ENCODE measurements at places on chromosomes 6 and 20. TPM values are rescaled to one million over a fixed set of nuclear protein-coding genes. Genes with fewer than 3 reads are reported as not detected.

BPIFB2 gene
- total RNA-seq, result not detected

LIN28B gene
- not detected for total RNA-seq

CLDN20 gene
- 0.29 TPM for total RNA-seq

HLA-DMB gene
- total RNA-seq, result 2.8 TPM

CFAP206 gene
- total RNA-seq, result 0.20 TPM

HECA gene
- 49.9 TPM for total RNA-seq

AAR2 gene
- 36.7 TPM for total RNA-seq

- DNase-seq, result no peak
- no peaks in the 10 kb centered on the region for H3K36me3 ChIP-seq
- no peak overlapping the region for H3K4me3 ChIP-seq
- H3K27ac ChIP-seq, result no peak overlapping the region
- H3K4me1 ChIP-seq, result no peaks in the 10 kb centered on the region
- no peaks in the 10 kb centered on the region for H3K27me3 ChIP-seq
Measured at GRCh38 chr6:75986935-75987334, 85.5 kb downstream of the IMPG1 start.

DNA sequence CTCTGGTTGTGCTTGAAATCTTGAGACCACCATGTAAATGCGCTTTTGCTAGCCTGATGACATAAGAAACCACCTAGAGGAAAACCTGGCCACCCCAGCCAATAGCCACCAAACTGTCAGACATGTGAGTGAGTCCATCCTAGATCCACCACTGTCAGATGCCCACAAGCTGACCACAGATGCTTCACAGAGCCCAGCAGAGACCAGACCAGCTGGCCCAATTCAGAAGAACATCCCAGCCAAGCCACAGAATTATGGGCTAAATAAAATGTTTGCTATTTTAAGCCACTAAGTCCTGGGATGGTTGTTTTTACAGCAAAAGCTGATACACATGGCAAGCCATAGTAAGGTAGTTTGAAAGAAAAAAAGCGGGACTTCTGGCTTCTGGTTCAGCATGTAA lies 425.3 kb downstream of the KIF16B start:
- H3K36me3 ChIP-seq, result no peaks in the 10 kb centered on the region
- H3K27ac ChIP-seq, result no peak overlapping the region
- no peak overlapping the region for H3K4me3 ChIP-seq
- H3K27me3 ChIP-seq, result no peaks in the 10 kb centered on the region
- H3K4me1 ChIP-seq, result no peaks in the 10 kb centered on the region

- H3K36me3 ChIP-seq, result peaks cover 8% of the 10 kb centered on the region
- H3K27ac ChIP-seq, result peak overlapping the region; percentile 37
- peak overlapping the region; percentile 1 for H3K4me3 ChIP-seq
- no peaks in the 10 kb centered on the region for H3K27me3 ChIP-seq
Measured at GRCh38 chr20:46991880-46992639, 97.4 kb downstream of the EYA2 start.

- peaks cover 15% of the 10 kb centered on the region for H3K4me1 ChIP-seq
- DNase-seq, result no peak
- no peak overlapping the region for H3K4me3 ChIP-seq
- no peak overlapping the region for H3K27ac ChIP-seq
Measured at GRCh38 chr6:137726582-137726981, 140.5 kb upstream of the TNFAIP3 start.

DNA sequence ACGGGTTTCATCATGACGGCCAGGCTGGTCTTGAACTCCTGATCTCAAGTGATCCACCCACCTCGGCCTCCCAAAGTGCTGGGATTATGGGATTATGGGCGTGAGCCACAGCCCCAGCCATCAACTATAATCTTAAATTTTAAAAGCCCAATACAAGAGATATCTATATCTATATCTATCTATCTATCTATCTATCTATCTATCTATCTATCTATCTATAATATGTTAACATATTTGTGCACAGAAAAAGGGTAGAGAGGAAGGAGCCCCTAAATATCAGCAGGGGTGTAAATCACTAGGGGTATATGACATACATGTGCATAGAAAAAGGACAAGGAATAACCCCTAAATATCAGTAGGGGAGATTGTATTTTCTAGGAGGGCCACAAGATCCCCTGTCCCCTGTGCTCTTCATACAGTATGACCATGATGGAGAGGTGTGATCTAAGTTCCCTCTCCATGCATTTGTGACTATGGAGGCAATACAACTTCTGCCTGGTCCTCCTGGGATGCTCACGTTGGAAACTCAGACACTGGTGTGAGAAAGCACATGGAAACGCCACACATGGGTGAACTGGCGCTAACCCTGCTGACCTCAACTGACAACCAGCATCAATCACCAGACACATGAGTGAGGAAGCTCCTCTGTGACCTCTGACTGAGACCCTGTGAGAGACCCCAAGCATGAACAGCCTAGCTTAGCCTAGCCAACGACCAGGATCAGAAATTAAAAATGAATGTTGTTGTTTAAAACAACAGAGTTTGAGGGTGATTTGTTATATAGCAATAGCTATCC lies 1.2 kb upstream of the SPATS1 start:
- H3K36me3 ChIP-seq, result no peaks in the 10 kb centered on the region
- no peak overlapping the region for H3K27ac ChIP-seq
- H3K4me1 ChIP-seq, result peaks cover 7% of the 10 kb centered on the region
- DNase-seq, result no peak
- H3K27me3 ChIP-seq, result peaks cover 53% of the 10 kb centered on the region
- H3K4me3 ChIP-seq, result no peak overlapping the region

- DNase-seq, result no peak
- no peaks in the 10 kb centered on the region for H3K36me3 ChIP-seq
- H3K27ac ChIP-seq, result no peak overlapping the region
- no peak overlapping the region for H3K4me3 ChIP-seq
Measured at GRCh38 chr6:36283608-36284007, 13.7 kb downstream of the PNPLA1 start.

GRCh38 chr20:41080866-41081265 lies 52.2 kb downstream of the TOP1 start:
- no peak for DNase-seq
- H3K4me3 ChIP-seq, result no peak overlapping the region
- peaks cover 74% of the 10 kb centered on the region for H3K4me1 ChIP-seq
- no peaks in the 10 kb centered on the region for H3K27me3 ChIP-seq
- peaks cover 70% of the 10 kb centered on the region for H3K36me3 ChIP-seq

DNA sequence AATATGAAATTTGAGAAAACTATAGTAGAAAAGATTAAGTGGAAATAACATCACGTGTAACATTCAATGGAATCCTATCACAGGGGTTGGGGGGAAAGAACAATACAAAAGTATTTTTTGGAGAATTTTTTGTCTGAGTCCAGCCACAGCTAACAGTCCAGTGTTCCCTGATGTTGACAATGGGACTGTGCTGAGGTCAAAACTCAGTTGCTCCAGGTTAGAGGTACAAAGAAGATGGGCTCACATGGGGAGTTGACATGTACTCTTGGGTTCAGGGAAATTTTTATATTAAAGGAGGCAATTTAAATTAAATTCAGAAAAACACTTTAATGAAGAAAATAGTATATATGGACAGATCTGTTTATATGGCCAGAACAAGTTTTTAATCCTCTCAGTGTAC lies 995 bp downstream of the MYCT1 start:
- H3K36me3 ChIP-seq, result no peaks in the 10 kb centered on the region
- H3K27ac ChIP-seq, result no peak overlapping the region
- H3K4me3 ChIP-seq, result no peak overlapping the region
- no peak for DNase-seq
- peaks cover 12% of the 10 kb centered on the region for H3K27me3 ChIP-seq

GRCh38 chr6:135686784-135687301 lies 164.7 kb upstream of the PDE7B start:
- H3K4me1 ChIP-seq, result peaks cover 34% of the 10 kb centered on the region
- DNase-seq, result no peak
- H3K27ac ChIP-seq, result no peak overlapping the region
- no peak overlapping the region for H3K4me3 ChIP-seq
- no peaks in the 10 kb centered on the region for H3K36me3 ChIP-seq

DNA sequence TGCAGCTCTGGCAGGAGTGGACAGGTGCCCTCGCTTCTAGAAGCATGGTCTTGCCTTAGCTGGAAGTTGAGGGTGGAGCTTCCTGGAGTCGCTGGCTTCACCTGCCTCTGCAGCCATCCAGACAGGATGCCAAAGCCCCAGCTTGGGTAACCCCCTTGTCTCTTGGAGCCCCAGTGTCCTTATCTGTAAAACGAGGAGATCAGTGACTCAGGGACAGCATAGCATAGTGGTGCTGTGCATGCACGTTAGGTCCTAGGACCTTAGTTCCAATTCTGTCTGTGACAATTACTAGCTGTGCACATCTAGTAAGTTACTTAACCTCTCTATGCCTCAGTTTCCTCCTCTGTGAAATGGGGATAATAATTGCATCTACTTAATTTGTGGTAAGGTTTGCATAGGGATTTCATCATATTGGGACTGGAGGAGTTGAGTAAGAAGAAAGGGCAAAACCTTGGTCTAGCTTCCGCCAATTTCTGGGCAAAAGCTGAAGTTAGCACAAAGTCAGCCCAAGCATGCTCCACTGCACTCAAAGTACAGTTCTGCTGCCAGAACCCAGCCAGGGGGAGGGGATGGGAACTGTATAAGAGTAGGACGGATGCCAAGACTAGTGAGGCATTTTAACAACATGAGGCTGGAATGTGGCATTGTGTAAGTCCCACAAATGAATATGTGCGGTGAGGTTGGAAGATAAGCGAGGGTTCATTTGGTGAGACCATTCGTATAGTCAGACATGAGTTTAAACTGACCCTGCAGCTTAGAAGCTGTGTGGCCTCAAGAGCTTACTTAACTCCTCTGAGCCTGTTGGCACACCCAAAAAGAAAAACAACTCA lies 24.5 kb downstream of the TOX2 start:
- H3K36me3 ChIP-seq, result peaks cover 4% of the 10 kb centered on the region
- no peak overlapping the region for H3K27ac ChIP-seq
- H3K27me3 ChIP-seq, result peaks cover 22% of the 10 kb centered on the region
- H3K4me3 ChIP-seq, result no peak overlapping the region
- H3K4me1 ChIP-seq, result peaks cover 59% of the 10 kb centered on the region
